Neural progenitor cell (in vitro differentiated cells): ENCODE measurements at places on chromosomes 11 and 22. TPM values are rescaled to one million over a fixed set of nuclear protein-coding genes. Genes with fewer than 3 reads are reported as not detected.

DNA sequence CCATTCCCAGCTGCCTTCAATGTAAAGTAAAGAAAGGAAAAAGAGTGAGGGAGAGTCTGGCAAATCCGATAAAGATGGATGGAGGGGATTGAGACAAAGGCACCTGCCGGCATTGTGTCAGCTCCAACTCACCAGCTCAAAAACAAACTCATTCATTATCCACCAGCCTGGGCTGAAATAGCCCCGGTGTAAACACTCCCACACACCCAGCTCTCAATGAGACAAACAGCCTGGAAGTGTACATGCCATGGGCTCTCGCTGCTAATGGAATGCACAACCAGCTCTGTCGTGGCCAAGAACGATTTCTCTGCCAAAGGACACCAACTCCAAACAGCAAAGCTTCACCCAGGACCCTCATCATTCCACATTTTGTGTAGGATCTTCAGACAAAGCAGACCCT lies 89.3 kb upstream of the OPCML start:
- no peak overlapping the region for H3K4me3 ChIP-seq
- DNase-seq: peak; percentile 30
- no peaks in the 10 kb centered on the region for H3K36me3 ChIP-seq
- H3K4me1 ChIP-seq: peaks cover 7% of the 10 kb centered on the region

GRCh38 chr22:39350757-39351688 lies 1.2 kb downstream of the SYNGR1 start:
- peak overlapping the region; percentile 89 for H3K4me3 ChIP-seq
- H3K36me3 ChIP-seq: no peaks in the 10 kb centered on the region
- DNase-seq: no peak
- H3K27ac ChIP-seq: no peak overlapping the region
- peaks cover 12% of the 10 kb centered on the region for H3K27me3 ChIP-seq
- peaks cover 6% of the 10 kb centered on the region for H3K4me1 ChIP-seq

DNA sequence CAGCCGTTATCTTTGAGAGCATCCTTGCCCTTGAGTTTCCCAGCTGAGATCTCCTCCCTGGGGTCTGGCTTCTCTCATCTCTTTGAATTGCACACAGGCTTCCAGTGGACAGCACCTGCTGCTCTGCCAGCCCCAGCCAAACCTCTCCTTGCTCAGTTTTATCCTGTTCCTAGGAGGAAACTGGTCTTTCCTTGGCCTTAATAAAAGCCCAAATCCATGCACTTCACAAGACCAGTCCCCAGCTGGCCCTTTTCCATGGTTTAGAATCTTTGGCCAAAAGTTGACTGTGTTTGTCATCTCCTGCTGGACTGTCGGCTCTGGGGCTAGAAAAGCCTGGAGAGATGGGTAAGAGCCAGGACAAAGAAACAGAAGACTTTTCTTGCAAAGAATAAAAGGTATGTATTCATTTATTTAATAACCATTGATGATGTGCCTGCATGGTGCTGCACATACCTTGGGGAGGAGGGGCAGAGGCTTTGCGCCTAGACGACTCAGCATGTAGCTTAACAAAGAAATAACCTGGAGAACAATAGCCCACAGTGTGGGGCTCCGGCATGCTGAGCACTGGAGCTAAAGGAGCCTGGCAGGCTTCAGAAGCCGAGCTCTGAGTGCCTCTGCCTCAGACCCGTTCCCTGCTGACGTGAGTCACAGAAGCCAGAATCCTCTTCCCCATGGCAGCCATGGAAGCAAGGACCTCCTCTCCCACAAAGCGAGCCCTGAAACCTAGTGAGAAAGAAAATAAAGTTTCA lies 319.3 kb upstream of the B3GAT1 start:
- peak overlapping the region; percentile 8 for H3K4me3 ChIP-seq
- peaks cover 52% of the 10 kb centered on the region for H3K4me1 ChIP-seq
- peak overlapping the region; percentile 53 for H3K27ac ChIP-seq
- H3K36me3 ChIP-seq: no peaks in the 10 kb centered on the region

GRCh38 chr11:28763151-28763550 lies 655.0 kb downstream of the METTL15 start:
- H3K4me3 ChIP-seq: no peak overlapping the region
- H3K27me3 ChIP-seq: no peaks in the 10 kb centered on the region
- H3K27ac ChIP-seq: no peak overlapping the region
- no peak for DNase-seq
- H3K36me3 ChIP-seq: no peaks in the 10 kb centered on the region

DNA sequence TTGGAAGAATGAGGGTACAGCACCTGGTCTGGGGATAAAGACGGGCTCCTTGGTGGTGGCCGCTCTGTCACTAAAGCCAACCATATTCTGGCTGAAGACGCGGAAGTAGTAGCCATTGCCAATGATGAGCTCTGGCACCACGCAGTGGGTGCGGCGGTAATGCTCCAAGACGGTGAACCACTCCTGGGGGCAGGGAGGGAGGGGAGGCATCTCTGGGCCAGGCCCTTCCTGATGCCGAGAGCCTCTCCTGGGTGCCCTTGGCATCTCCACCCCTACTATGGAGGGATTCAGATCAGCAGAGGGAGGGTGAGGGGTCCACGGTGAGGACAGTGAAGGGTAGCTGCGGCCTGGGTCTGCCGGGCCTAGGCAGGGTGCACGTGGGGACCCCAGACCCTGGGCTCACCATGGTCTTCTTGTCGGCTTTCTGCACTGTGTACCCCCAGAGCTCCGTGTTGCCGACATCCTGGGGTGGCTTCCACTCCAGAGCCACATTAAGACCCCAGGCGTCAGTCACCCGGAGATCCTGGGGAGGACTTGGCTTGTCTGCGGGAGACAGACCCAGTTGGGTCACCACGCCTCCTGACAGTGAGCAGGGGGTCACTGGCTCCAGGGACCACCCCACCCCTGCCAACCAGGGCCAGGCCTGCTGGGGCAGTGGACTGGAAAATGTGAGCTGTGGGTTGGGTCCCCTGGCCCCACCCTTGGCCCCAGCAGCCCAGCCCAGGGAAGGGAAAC lies 19.5 kb downstream of the MYBPC3 start:
- no peaks in the 10 kb centered on the region for H3K36me3 ChIP-seq
- H3K4me1 ChIP-seq: no peaks in the 10 kb centered on the region
- H3K4me3 ChIP-seq: no peak overlapping the region
- H3K27me3 ChIP-seq: no peaks in the 10 kb centered on the region
- H3K27ac ChIP-seq: no peak overlapping the region
- DNase-seq: peak; percentile 1

GRCh38 chr11:60924906-60925853 lies 920 bp downstream of the TMEM132A start:
- DNase-seq: peak; percentile 41
- peak overlapping the region; percentile 90 for H3K4me3 ChIP-seq
- H3K27me3 ChIP-seq: no peaks in the 10 kb centered on the region
- H3K36me3 ChIP-seq: no peaks in the 10 kb centered on the region
- H3K27ac ChIP-seq: no peak overlapping the region

DNA sequence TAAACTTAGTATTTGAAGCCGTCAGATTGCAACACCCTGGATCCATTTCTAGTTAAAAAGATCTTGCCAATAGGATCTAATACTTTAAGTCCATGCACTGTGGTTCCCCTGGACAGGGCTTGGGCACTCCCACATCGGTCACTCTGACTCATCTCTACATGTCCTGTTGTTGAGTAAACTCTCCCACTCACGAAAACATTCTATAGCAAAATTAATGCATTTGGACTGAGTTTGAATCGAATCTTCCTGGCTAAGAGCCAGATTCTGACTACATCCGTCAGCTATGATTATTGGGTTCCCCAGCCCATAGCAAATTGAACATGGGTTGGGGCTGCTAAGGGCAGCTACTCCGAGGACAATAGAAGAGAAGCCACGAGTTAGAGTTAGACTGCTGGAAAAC lies 182.1 kb upstream of the SORL1-AS1 start:
- DNase-seq: no peak
- no peak overlapping the region for H3K4me3 ChIP-seq
- H3K36me3 ChIP-seq: no peaks in the 10 kb centered on the region

DNA sequence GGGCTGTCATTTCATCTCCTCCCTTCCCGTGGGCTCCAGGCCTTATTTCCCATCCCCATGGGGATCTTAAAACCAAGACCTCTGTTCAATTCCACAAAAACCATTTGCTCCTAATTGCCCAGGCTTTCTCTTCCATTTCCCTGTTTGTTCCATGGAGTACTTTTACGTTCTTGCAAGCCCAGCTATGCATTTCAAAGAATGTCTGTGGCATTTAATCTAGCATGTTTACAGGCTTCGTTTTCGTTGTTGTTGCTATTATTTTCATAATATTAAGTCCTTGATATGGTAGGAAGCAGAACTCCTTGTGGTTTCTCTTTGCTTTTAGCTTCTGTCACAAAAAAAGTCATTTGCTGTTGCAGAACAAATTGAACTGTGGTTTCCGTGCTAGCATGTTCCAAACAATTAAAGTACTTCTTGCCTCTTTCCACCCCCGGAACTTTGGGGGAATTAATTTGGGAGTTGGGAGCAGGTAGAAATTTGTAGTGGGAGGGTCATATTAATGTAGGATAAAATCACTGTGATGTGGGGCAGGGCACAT lies 68.1 kb upstream of the SLC22A12 start:
- no peak overlapping the region for H3K4me3 ChIP-seq
- no peaks in the 10 kb centered on the region for H3K4me1 ChIP-seq

- no peak overlapping the region for H3K4me3 ChIP-seq
- no peaks in the 10 kb centered on the region for H3K36me3 ChIP-seq
- H3K27ac ChIP-seq: no peak overlapping the region
- DNase-seq: no peak
- H3K27me3 ChIP-seq: no peaks in the 10 kb centered on the region
Observed at GRCh38 chr11:68149417-68149816, 28.2 kb upstream of the CHKA start.

JAML gene
- total RNA-seq: 0.09 TPM in 1 of 2 replicates, not detected in the other

IRAG1 gene
- 5.2 and 5.9 TPM in 2 replicates for total RNA-seq

MEI1 gene
- 0.25 TPM in 1 of 2 replicates, not detected in the other for total RNA-seq

KRTAP5-10 gene
- 0.12 TPM in 1 of 2 replicates, not detected in the other for total RNA-seq
